ENCODE measurements at places on chromosomes 11 and 22.

GRCh38 chr11:43825217-43825816 lies 55.3 kb upstream of the ALKBH3 start:
- peak; percentile 19 for DNase-seq

DNA sequence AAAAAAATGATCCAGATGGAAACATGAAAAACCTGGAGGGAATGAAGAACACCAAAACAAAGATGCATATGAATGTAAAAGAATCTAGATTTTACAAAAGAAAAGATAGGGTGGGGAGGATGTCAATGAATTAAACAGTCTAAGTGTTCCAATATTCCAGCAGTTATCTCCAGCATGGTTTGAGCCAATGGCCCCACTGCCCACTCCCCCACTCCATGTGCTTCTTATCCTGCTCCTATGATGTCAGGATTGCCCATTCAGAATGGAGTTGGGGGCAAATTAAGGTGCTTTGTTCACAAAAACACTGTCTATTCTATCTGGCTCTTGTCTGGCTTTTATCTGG lies 1.2 kb upstream of the OR52K1 start:
- DNase-seq: no peak

DNA sequence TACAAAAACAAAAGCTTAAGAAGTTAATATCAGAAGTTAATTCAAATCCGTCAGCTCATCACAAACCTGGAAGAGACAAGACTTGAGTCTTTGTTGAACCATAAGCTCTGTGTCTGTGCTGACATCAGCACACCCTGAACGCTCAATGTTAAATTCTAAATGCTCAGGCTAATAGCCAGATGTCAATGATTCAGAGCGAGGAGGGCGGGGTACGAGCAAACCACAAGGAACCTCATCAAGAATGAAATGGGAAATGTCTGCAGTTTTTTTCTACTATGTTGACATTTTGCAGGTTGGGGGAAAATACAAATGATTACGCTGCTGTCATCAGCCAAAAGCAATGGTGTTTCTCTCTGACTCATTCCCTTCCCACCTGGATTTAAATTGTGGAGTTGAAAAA lies 1057.2 kb downstream of the NTM start:
- DNase-seq: peak; percentile 2

DNA sequence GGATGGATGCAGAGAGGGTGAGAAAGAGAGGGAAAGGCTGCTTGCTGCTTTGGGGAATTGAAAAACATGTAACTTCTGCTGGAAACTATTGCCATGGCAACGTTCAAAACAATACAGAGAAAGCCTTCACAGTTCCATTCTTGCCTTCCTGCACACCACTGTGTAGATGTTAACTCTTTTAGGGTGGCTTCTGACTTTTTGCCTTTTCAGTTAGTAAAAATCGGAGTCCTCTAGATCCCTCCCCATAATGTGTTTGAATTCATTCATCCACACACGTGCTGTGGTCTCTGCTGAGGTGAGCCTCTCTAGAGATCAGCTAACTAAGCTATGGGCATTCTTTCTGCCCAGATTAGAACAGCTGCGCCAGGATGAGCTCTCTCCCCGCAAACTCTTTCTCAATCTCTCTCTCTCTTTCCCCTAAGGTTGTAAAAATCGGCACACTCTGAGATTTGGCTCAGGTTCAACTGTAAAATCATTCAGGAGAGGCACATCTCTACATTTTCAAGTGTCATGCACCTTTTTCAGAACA lies 1178.3 kb downstream of the LRRC4C start:
- DNase-seq: no peak

DNA sequence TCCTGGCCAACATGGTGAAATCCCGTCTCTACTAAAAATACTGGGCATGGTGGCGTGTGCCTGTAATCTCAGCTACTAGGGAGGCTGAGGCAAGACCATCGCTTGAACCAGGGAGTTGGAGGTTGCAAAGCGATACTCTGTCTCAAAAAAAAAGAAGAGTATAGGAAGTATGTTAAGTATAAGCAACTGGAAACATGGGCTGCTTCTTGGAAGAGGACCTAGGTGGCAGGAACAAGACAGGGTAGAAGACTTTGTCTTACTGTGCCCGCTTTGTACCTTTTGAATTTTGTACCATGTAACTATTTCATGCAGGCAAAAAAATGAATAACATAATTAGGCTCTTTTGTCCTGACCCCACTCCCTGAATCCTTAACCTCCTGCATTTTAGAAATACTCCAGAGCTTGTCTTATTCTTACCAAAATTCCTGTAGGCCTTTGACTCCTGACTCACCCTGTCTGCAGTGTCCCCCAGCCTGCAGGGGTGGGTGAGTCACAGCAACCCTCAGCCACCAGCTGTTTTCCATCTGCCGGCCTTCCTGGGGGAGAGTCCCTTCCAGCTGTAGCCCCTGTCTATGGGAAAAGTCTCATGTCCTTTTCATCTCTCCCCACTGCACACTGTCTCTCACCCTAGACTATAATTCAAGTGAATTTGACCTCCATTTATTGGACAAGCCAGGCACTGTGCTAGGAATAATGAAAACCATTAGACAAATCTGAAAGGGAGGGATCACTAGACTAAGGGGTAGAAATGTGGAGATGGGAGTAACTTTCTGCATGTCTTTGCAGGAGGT lies 41.8 kb downstream of the TXN2 start:
- peak; percentile 91 for DNase-seq

DNA sequence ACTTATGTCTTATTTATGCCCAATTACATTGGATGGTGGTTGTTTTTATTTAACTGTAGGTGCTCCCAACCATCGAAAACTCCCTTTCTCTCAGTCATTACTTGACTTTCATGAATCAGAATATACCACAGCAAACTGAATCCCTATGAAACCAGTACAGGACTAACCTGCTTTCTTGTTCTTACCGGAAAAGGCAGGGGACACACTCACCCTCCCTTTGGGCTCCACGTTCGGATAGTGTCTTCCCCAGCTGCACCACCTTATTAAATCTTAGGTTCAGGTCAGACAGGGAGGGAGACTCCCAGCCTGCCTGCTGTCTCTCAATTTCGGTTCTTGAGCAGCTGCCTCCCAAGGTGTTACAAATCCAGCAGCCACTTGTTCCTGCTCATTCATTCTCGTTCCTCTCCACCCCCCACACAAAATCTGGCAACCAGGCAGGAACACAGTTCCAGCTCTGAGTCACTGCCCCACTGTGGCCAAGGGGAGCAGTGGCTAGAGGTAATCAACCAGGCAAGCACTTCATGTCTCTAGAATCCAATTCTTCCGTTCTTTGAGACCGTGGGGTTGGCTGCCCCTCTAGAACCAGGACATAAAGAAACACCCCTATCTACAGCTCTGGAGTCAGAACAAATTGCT lies 133.0 kb downstream of the PLEKHA7 start:
- peak; percentile 67 for DNase-seq

GRCh38 chr22:46071451-46072109 lies 78.7 kb upstream of the PPARA start:
- peak; percentile 79 for DNase-seq

GRCh38 chr11:95732930-95733602 lies 56.5 kb downstream of the FAM76B start:
- DNase-seq: no peak
